ENCODE measurements at places on chromosomes 3 and 15.

GRCh38 chr3:67329358-67329757 is 325.1 kb downstream of the SUCLG2 start:
- DNase-seq = no peak

GRCh38 chr15:94265009-94265408 is 33.6 kb downstream of the MCTP2 start:
- no peak for DNase-seq

GRCh38 chr15:78347586-78348543 is 7.7 kb downstream of the CRABP1 start:
- DNase-seq = no peak

- no peak for DNase-seq
Observed at GRCh38 chr3:124467980-124468902, 262.0 kb upstream of the UMPS start.

- no peak for DNase-seq
Observed at GRCh38 chr3:138220788-138221187, 33.7 kb downstream of the ARMC8 start.

DNA sequence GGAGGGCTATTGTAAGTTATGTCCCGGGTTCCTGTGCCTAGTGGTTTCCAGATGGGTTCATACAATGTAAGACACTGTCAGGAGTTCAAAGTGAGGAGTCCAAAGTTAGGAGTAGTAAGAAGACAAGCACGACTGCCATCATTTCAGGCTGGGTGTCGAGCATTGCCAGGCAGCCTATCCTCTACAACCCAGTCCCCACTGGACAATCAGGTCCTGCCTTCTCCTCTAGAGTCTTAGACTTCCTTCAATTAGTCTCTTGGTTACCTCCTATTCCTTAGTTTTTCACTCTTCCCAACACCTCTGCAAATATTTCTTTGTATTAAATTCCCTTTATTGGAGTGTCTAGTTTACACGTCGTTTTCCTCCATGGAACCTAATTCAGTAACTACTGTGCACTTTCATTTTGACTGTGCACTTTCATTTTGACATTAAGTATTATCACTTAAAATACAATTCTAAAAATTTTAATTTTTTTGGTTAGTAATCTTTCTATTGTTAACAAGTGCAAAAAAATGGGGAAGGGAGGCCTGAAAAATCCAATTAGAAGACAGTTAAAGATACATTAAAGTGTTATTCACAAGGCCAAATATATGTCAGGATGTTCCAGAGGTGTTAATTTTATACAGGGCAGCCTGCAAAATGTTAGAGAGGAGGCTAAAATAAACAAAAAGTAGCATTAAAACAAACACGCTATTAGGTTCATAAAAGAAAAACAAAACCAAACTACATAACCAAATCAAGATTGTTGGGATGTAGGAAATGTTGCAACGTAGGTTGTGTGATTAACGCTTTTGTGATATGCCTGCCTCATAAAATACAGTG is 155.3 kb downstream of the TBL1XR1 start:
- DNase-seq = no peak

- no peak for DNase-seq
Observed at GRCh38 chr15:78073046-78073787, 4.3 kb downstream of the TBC1D2B start.

GRCh38 chr3:161401389-161401788 is 30.1 kb upstream of the SPTSSB start:
- no peak for DNase-seq

GRCh38 chr3:58102976-58103451 is 94.8 kb downstream of the FLNB start:
- no peak for DNase-seq

Data from activated CD4-positive, alpha-beta T cell treated with anti-CD3 and anti-CD28 coated beads for 1 hour (primary cell).